ENCODE measurements at places on chromosomes 7 and 10. TPM values are rescaled to one million over a fixed set of nuclear protein-coding genes. Genes with fewer than 3 reads are reported as not detected.
A peak's percentile ranks its signal among the peaks of the same experiment; 100 is the strongest.

The SPRN gene
- total RNA-seq = 3.7 TPM

The SPDYE16 gene
- total RNA-seq = not detected

GRCh38 chr10:1598393-1599153, 138.8 kb downstream of the ADARB2 start:
- DNase-seq = no peak

GRCh38 chr10:94465684-94466083, 63.3 kb downstream of the TBC1D12 start:
- no peak for DNase-seq

DNA sequence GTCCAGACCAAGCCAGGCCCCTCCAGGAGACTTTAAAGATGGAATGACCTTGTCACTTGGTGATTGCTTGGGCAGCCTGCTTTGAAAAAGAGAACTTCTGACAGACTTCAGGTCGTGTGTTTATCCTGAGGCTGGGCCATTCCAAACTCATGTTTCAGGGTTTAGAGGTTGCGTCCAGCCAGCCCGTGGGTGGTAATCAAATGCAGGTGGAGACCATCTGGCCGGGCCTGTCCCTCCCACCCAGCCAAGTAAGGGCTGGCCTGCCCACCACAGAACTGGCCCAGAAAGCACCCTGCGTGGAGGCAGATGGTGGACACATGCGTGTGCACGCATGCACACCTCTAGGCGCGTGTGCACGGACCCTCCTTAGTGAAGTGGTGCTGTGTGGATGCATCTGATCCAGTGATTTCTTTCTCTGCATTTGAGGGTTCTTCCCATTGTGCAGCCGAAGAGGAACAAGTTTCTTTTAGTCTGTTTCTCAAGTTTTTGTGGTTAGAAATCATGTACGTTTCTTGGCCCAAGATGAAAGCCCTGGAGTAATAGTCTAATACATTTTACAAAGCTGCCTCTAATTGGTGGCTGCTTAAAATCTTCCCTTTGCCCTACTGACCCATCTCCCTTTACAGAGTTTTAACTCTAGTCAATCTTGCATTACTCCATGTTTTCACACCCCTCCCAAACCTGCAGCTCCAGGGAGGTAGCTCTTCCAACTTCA, 43.0 kb downstream of the SUFU start:
- peak; percentile 77 for DNase-seq
